CD4-positive, alpha-beta T cell (primary cell): ENCODE measurements at places on chromosomes 11 and 22. TPM values are rescaled to one million over a fixed set of nuclear protein-coding genes. Genes with fewer than 3 reads are reported as not detected.
A peak's percentile ranks its signal among the peaks of the same experiment; 100 is the strongest.

GRCh38 chr11:18836417-18836816 is 44.8 kb upstream of the PTPN5 start:
- no peaks in the 10 kb centered on the region for H3K4me1 ChIP-seq
- H3K36me3 ChIP-seq = no peaks in the 10 kb centered on the region
- no peak for DNase-seq
- H3K4me3 ChIP-seq = no peak overlapping the region
- peaks cover 17% of the 10 kb centered on the region for H3K27me3 ChIP-seq
- H3K27ac ChIP-seq = no peak overlapping the region

USH1C gene
- not detected for total RNA-seq

DNA sequence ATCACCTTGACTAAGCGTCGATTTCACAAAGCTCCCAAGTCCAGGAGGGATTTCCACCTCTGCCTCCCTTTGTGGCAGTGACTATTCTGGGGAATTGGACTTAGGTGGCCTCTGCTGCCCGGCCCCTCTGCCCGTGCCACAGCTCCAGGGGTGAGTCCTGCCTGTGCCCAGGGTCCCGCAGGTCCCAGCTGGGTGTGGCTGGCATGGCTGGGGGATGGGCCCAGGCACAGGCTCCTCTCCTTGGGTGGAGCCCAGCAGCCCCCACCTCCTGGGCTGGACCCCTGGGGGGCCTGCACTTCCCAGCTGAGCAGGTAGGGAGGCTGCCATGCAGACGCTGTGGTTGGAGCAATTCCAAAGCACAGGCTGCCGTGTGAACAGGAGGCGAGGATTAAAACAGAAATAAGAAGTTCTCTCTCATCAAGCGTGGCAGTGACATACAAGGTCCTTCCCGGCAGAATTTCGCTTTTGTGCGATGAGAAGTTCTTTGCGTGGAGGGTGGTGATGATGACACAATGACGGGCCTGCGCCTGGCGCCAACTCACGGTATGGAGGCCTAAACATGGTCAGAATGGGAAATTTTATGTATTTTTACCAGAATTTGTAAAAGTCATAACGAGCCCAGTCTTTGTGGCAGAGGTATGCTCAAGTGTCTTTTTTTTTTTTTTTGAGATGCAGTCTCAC is 107.3 kb downstream of the BRD1 start:
- peaks cover 21% of the 10 kb centered on the region for H3K4me1 ChIP-seq
- H3K4me3 ChIP-seq = no peak overlapping the region
- DNase-seq = no peak
- H3K27ac ChIP-seq = no peak overlapping the region

GRCh38 chr11:3169255-3170043 is 4.3 kb upstream of the OSBPL5 start:
- H3K27me3 ChIP-seq = peaks cover 28% of the 10 kb centered on the region
- H3K27ac ChIP-seq = no peak overlapping the region
- H3K4me1 ChIP-seq = peaks cover 26% of the 10 kb centered on the region
- DNase-seq = peak; percentile 20
- H3K36me3 ChIP-seq = no peaks in the 10 kb centered on the region
- H3K4me3 ChIP-seq = peak overlapping the region; percentile 27

LRRC55 gene
- total RNA-seq = not detected

H19 gene
- not detected for total RNA-seq

GSC2 gene
- not detected for total RNA-seq

DNA sequence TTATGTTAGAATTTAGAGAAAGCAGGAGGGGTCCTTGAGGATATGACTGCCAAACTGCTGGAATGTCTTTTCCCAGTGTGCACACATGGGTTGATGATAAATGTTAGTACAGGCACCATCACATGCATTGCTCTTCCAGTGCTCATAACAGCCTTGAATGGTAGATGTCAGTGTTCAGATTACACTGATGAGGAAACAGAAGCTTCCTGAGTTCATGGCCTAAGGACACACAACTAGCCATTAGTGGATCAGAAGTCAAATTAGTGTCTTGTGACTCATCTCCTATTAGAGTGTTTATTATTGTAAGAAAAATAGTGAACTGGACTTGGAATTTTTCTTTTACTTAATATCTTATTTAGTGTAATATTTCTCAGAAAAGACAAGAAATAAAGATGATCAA is 241.5 kb downstream of the DDX10 start:
- H3K4me3 ChIP-seq = no peak overlapping the region
- no peak overlapping the region for H3K27ac ChIP-seq
- no peaks in the 10 kb centered on the region for H3K4me1 ChIP-seq
- DNase-seq = no peak
- H3K36me3 ChIP-seq = no peaks in the 10 kb centered on the region

- peaks cover 55% of the 10 kb centered on the region for H3K36me3 ChIP-seq
- peak; percentile 89 for DNase-seq
- H3K27ac ChIP-seq = peak overlapping the region; percentile 95
- no peaks in the 10 kb centered on the region for H3K27me3 ChIP-seq
Observed at GRCh38 chr11:60985991-60986915, 14.8 kb downstream of the CD6 start.

DNA sequence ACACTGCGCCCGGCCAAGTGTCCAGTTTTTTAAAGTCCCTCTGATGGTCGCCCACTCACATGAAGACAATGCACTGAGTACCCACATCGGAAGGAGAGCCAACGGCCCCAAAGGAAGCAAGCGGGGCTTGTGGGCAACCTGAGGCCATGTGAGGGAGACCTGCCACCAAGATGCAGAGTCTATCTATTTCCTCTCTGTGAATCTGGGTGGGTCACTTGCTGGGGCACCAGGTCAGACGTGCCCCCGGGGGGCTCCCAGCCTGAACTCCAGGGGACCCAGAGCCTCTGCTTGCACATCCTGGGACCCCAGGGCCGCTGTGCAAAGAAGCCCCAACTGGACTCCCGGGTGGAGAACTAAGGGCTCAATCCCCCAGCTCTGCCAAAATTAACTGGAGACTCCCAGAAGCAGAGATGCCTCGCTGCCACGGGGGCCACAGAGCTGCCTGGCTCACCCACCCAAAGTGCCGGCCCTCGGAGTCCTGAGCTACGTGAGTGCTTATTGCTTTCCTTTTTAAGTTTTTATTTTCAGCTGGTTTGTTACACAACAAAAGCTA is 106.4 kb downstream of the BRD1 start:
- no peak for DNase-seq
- no peaks in the 10 kb centered on the region for H3K36me3 ChIP-seq
- peaks cover 22% of the 10 kb centered on the region for H3K4me1 ChIP-seq
- H3K27ac ChIP-seq = no peak overlapping the region
- peaks cover 6% of the 10 kb centered on the region for H3K27me3 ChIP-seq
- no peak overlapping the region for H3K4me3 ChIP-seq

PHETA2 gene
- total RNA-seq = 0.42 TPM

GRCh38 chr11:79078999-79079398 is 361.8 kb downstream of the TENM4 start:
- H3K36me3 ChIP-seq = no peaks in the 10 kb centered on the region
- H3K4me1 ChIP-seq = no peaks in the 10 kb centered on the region

DNA sequence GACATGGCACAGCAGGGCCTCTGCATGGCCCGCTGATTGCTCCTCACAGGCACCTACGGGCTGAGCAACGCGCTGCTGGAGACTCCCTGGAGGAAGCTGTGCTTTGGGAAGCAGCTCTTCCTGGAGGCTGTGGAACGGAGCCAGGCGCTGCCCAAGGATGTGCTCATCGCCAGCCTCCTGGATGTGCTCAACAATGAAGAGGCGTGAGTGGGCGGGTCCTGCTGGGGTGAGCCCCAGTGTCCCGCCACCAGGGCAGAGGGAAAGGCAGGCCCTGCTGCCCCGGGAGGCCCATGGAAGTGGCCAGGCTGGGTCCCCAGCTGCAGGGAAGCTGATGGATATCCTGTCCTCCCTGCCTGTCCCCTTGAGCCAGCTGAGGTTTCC is 18.6 kb upstream of the DGCR8 start:
- H3K27me3 ChIP-seq = no peaks in the 10 kb centered on the region
- H3K4me1 ChIP-seq = no peaks in the 10 kb centered on the region
- H3K27ac ChIP-seq = no peak overlapping the region
- no peak for DNase-seq
- no peak overlapping the region for H3K4me3 ChIP-seq
- peaks cover 47% of the 10 kb centered on the region for H3K36me3 ChIP-seq

DNA sequence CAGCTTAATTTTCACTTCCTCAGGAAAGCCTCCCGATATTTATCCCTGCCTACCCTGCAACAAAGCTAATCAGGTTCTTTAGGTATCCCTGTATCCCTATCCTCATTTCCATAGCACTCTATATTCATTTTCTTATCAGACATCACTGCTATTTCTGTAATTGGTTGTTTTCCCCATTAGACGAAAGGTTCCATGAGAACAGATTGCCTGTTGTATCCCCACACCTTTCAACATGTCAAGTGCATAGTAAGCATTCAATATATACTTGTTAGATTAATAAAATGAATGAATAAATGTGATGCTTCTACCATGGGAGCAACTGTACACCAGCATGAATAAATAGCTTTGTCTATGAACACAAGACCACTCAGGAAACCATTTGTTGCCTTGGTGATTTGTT is 499.8 kb downstream of the DLG2 start:
- no peak overlapping the region for H3K4me3 ChIP-seq
- no peaks in the 10 kb centered on the region for H3K36me3 ChIP-seq
- H3K27ac ChIP-seq = no peak overlapping the region
- no peaks in the 10 kb centered on the region for H3K4me1 ChIP-seq
- no peaks in the 10 kb centered on the region for H3K27me3 ChIP-seq

- peaks cover 3% of the 10 kb centered on the region for H3K27me3 ChIP-seq
- H3K4me3 ChIP-seq = no peak overlapping the region
- DNase-seq = no peak
- no peaks in the 10 kb centered on the region for H3K4me1 ChIP-seq
Observed at GRCh38 chr22:32546496-32546895, 71.9 kb downstream of the FBXO7 start.

DNA sequence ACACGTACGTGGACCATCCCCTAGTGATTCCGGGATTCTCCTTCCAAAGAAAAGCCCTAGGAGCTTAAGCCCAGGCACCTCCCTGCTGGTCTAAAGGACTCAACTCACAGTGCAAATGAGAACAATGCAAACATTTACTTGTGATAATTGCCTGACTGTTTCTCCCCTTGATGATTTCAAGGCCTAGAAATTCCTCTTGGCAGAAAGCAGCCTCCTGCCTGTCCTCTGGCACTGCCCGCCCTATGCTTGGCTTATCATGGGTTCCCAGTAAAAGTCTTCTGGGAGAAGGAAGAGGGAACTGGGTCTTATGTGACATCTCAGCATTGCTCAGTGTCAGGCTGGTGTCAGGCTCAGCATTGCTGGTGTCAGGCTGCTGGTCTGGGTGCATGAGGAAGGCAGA is 351.8 kb downstream of the SHANK2 start:
- no peak overlapping the region for H3K4me3 ChIP-seq
- DNase-seq = no peak
- H3K27me3 ChIP-seq = no peaks in the 10 kb centered on the region
- no peaks in the 10 kb centered on the region for H3K4me1 ChIP-seq

TSSK2 gene
- not detected for total RNA-seq

DNA sequence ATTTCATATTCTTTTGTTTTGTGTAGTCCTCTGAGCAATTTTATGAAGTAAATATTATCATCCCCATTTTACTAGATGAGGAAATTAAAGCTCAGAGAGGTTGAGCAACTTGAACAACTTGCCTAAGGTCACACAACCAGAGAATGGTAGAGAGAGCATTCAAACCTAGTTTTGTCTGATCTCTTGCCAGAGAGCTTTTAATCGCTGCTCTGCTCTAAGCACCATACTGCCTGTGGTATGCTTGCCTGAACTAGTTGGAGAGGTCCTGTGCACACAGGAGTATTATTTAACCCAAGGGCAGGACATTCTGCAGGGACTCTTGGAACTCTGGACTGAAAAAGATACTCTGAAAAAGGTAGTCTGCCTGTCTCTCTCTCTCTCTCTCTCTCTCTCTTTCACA is 38.5 kb downstream of the TRAF6 start:
- no peak for DNase-seq
- H3K27ac ChIP-seq = no peak overlapping the region
- H3K36me3 ChIP-seq = no peaks in the 10 kb centered on the region
- H3K27me3 ChIP-seq = no peaks in the 10 kb centered on the region
- H3K4me1 ChIP-seq = no peaks in the 10 kb centered on the region

DNA sequence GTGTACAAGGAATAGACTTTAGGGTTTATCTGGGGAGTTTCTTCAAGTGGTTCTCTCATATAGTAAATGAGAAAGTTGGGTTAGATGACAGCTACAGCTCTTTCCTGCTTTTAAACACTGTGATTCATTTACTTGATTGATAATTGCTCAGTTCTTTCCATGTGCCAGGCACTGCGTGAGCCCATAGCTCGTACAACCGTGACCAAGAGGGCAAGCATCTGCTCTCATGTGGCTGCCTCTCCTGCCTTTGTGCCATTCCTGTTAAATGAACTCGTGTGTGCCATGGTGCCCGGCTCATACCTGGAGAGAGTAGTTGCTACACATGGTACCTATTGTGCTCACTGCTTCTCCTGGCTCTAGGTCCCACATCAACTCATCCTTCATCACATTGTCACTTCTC is 206.3 kb downstream of the SNX19 start:
- H3K27me3 ChIP-seq = no peaks in the 10 kb centered on the region
- DNase-seq = no peak
- H3K27ac ChIP-seq = no peak overlapping the region
- H3K36me3 ChIP-seq = no peaks in the 10 kb centered on the region
- H3K4me1 ChIP-seq = no peaks in the 10 kb centered on the region
